Forelimb muscle (tissue), 1 donor: ENCODE measurements at places on chromosomes 11 and 22.

GRCh38 chr11:134504146-134504905 lies 92.3 kb upstream of the B3GAT1 start:
- DNase-seq = no peak

DNA sequence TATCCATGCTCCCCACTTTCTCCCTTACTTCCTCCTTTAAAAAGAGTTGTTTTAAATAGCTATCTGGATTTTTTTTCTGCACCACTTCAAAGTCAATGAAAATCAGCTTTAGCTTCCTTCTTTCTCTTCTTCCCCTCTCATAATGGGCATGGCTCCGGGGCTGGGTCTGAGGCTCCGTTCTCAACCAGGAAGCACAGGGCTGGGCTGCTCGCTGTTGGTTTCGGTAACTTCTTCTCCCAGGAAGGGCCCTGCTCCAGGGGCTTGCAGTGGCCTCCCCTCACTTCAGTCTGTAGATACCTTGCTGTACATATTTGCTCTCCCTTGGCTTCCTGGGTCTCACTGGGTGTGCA lies 23.8 kb downstream of the MICAL2 start:
- DNase-seq = no peak

DNA sequence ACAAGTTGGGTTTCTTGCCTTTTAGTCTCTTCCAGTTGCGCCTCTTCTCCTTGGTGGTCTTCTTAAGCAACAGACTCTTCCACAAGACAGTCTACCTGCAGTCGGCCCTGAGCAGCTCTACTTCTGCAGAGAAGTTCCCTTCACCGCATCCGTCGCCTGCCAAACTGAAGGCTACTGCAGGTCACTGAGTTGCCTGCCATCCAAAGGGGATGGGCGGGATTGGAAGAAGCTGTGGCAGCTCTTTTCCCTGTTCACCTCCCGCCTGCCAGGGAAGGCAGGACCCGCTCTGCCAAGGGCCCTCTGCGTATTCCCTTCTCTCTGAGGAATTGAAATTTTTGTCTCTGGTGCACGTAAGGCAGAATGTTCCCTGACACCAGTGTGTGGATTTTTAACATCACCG lies 9.2 kb upstream of the STT3A start:
- DNase-seq = no peak

DNA sequence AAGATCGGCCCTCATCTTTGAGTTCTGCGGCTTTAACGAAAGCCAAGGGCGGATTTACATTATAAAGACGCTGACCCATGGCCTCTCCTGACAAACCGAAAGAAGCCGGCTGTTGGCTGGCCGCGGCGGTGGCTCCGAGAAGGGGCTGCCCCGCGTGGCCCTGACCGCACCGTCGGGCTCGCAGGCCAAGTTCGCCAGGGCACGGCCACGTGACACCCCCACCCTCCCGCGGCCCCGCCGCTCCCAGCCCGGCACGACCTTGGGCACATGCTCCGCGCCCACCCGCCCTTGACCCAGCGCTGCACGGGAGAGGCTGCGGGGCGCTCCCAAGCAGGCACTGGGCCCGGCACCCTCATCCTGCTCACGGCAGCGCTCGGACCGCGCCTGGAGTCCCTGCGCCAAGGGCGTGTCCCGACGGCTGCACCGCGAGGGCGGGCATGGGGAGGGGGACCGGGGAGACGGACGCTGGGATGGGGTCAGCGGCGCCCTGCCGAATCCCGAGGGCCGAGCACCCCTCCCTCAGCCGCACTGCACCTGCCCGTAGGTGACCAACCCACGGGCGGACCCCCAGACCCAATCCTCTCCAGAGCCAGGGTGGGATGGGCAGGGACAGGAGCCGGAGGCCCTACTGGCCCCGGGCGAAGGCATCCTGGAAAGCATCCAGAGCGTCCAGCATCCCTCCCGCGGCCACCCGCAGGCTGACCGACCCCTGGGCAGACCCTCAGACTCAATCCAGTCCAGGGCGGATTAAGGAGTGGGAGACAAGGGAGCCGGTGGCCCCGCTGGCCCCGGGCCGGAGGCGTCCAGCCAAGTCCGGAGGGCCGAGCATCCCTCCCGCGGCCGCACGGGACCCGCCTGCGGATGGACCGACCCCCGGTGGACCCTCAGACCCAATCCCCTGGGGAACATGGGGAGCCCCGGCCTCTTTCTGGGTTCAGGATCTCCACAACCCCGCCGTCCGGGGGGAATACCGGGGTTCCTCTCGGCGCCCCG lies 759 bp downstream of the CPT1A start:
- DNase-seq = no peak

GRCh38 chr11:123628936-123629683 lies 25.3 kb downstream of the SCN3B start:
- DNase-seq = peak; percentile 13
